Activated CD4-positive, alpha-beta T cell treated with anti-CD3 and anti-CD28 coated beads, Interleukin-2, amount 10 ng/mL, durations not matched to agents 7 days and 5 days (primary cell): ENCODE measurements at places on chromosomes 6 and 20.

DNA sequence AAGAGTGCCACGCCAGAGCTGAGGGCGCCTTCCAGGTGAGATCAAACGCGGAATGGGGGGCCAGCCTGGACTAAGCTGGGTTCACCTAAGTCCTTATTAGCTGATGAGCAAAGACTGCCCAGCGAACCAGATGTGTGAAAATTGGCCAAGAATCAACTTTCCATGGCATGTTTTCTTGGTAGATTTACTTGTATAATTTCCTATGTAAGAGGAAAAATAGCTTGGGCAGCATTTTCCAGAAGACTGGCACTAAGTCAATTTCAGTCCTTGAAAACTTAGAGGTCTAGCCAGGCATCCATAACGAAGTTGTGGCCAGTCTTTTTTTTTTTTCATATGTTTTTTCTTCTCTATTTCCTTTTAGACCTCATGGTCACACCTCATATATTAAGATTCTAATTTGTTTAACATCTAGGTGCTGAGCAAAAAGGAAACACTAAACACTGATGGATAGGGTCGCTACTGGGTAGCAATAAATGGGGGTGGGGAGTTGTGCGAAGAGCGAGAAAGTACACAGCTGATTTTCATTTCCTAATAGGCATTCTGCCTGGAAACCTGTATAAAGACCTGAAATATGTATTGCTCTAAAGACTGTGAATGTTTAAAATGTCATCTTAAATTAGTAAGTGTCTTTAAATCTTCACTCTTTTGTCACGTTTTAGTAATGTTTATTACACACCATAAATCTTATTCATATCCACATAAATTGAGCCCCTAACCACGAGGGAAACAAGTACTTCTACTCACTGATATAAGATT lies 188.8 kb downstream of the CD83 start:
- DNase-seq = no peak

DNA sequence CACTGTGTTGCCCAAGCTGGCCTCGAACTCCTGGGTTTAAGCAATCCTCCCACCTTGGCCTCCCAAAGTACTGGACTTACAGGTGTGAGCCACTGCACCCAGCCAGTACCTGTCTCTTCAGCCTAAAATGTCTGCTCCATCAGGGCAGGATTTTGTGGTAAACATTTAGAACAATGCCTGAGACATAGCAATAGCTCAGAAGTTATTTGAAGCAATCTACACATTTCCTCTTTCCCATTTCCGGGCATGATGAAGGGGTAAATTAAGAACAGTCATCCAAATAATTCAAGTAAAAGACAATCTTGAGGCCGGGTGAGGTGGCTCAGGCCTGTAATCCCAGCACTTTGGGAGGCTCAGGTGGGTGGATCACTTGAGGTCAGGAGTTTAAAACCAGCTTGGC lies 69.0 kb upstream of the ZNF217 start:
- DNase-seq = no peak

- DNase-seq = no peak
Observed at GRCh38 chr6:82208913-82209312, 38.6 kb downstream of the IBTK start.

- no peak for DNase-seq
Observed at GRCh38 chr6:169702840-169703246, 917 bp downstream of the C6orf120 start.

- no peak for DNase-seq
Observed at GRCh38 chr6:157428427-157429202, 47.6 kb downstream of the ZDHHC14 start.
